Lung microvascular endothelial cell (primary cell): ENCODE measurements at places on chromosomes 5 and 9. TPM values are rescaled to one million over a fixed set of nuclear protein-coding genes. Genes with fewer than 3 reads are reported as not detected.

DNA sequence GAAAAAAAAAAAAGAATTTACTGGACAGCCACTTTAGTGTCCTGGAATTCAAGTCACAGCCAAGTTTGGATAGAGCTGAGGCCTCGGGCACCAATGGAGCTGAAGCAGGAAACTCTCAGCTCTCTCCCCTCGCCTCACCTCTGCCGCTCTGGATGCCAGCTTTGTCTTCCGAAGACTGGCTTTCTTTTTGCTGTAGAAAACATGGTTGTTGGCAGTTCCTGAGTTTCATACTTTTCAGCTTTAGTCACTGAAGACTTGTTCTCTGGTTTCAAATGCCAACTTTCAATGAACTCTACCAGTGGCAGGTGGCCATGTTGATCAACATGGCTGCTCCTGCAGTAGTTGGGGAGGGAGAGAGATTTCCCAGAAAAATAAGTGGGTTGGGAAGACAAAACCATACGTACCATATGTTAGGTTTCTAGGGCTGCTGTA is 142.2 kb downstream of the SNX18 start:
- DNase-seq: no peak

RLN1 gene
- total RNA-seq: 0.22 TPM in 1 of 2 replicates, not detected in the other

- DNase-seq: no peak
Observed at GRCh38 chr5:122040636-122041302, 37.3 kb downstream of the LOX start.

- no peak for DNase-seq
Observed at GRCh38 chr5:126872561-126873354, 95.8 kb downstream of the LMNB1 start.

DNA sequence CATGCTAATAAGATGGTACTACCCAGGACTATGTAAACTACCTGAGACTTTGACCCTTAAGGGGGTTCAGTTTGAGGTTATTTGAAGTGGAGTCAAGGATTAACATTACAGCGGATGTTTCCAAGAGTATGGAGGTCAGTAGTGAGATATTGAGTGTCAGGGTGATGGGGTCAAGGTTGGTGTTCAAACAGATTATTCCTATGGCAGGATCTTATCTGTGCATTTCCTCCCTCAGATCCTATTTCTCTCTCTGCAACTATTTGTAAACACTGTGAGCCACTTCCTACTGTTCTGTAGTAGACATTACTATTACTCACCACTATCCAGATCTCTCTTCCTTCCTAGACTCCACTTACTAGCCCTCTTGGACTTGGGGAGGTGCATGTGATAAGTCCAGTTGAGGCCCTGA is 54.0 kb upstream of the STOM start:
- DNase-seq: no peak

TAF11L10 gene
- not detected in 2 replicates for total RNA-seq

- no peak for DNase-seq
Observed at GRCh38 chr5:545641-546375, 21.6 kb upstream of the SLC9A3 start.

OBP2B gene
- not detected in 2 replicates for total RNA-seq

TRIM36 gene
- 0.20 and 0.22 TPM in 2 replicates for total RNA-seq

DNA sequence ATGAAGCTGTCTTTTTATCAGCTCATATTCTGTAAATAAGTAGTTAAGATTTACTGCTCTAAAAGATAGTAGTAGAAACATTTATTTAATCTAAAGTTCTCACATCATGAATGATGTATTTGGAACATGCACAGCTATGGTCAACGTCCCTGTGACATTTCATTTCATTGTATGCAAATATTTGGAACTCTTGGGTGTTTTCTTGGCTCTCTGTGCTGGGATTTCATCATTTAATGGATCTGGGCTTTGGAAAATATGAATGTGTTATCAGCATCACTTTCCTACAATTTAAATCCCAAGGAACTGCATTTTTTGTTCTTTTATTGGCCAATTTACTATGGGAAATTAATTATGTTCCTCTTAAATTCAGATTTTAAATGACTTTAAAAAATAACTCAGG is 462.9 kb downstream of the SEMA5A start:
- no peak for DNase-seq

SLC34A1 gene
- total RNA-seq: not detected in 2 replicates

BTNL8 gene
- under 0.01 and 0.20 TPM in 2 replicates for total RNA-seq

DNA sequence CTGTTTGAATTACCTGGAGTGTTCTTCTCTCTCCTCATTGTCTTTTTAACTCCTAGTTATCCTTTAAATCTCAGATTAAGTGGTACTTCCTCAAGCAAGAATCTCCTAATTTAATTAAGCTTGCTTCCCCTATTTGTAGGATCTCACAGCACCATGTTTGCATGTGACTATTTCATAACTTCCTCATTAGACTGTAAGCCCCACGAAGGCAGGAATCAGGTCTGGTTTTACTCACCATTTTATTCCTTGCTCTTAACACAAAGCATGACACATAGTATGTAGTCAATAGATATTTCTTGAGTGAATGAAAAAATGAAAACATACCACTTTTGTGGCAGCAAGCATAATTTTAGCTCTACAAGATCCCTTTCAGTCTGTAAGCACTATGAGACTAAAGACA is 1.3 kb upstream of the ERMP1 start:
- DNase-seq: no peak

DNA sequence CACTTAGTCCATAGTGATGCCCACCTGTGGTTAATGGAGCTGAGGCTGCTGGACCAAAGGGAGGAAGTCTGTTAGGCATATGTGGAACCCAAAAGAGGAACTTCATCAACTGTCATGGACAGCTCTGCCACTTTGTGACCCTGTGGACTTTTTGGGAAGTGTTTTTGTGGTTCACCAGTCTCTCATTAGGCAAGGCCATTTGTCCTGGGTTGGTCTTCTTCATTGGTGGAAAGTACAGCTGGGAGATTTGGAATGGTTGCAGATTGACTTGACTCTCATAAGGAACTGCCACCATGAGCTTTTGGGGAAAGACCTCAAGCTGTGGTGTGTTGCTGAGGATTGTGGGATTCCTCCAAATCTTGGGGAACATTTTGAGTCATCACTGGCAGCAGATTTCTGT is 31.9 kb upstream of the IL12B start:
- DNase-seq: no peak

IGFBPL1 gene
- total RNA-seq: under 0.01 and 0.20 TPM in 2 replicates

ZNF454 gene
- 0.22 and 1.2 TPM in 2 replicates for total RNA-seq
